ENCODE measurements at places on chromosomes 5 and 9.

DNA sequence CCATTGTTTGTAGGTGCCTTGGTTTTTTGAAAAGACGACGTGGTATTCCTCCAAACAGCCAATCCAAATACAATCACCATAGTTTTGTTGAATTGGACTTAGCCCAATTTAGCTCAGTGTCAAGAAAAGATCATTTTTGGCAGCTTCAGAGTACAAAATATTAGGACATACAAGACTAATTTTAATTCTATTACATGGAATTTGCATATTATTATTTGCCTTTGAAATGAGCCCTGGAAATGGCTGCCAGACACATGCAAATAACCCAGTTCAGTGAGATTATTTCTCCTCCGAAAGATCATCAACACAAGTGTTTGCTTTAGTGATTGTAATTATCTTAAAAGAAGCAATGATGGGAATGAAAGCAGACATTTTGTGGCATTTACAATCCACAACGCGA lies 89.3 kb downstream of the PLK2 start:
- DNase-seq = no peak

- peak; percentile 57 for DNase-seq
Measured at GRCh38 chr5:170466988-170467707, 36.7 kb upstream of the KCNIP1 start.

GRCh38 chr5:178474562-178475184 lies 115.5 kb downstream of the COL23A1 start:
- peak; percentile 11 for DNase-seq

DNA sequence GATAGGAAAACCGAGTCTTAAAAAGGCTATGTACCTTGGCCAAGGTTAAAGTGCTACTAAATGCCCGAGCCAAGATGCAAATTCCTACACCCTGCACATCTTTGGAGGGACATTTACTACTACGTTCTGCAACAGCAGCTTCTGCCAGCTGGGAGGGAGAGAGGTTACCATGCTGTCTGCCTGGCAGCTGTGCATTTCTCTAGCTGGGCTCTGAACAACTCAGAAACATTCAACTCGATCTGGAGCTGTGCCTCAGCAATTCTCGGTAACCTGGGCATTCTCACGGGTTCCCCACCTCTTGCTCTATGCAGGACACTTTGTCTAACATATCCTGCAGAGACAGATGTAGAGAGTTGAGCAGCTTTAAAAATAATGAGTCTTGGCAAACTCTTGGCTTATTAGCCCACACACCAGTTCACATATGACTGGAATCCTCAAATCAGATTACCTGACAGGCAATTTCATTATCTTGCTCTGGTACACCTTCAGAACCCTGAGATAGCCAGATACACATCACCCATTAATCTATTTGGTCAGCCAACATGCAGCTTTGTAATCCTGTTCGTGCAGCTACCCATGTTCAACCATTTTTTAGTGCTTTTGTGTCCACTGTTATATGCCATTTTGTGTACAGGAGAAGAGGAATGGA lies 115.8 kb downstream of the EFNA5 start:
- DNase-seq = no peak

DNA sequence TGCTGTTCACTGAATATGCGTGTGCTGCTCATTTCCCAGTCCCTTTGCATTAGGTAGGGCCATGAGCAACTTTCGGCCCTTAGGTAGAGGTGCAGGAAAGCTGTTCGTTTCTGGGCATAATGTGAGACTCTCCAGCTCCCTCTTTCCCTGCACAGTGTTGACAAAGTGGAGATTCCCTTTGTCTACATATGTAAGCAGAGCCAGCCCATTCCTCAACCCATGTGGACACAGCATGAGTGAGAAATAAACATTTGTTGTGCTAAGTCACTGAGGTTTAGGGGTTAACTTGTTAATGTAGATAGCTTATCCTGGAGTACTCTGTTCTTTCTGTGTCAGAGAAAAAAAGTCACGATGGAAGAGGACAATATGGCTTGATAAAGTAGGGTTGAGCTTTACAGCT lies 343.8 kb downstream of the PSAT1 start:
- DNase-seq = no peak

DNA sequence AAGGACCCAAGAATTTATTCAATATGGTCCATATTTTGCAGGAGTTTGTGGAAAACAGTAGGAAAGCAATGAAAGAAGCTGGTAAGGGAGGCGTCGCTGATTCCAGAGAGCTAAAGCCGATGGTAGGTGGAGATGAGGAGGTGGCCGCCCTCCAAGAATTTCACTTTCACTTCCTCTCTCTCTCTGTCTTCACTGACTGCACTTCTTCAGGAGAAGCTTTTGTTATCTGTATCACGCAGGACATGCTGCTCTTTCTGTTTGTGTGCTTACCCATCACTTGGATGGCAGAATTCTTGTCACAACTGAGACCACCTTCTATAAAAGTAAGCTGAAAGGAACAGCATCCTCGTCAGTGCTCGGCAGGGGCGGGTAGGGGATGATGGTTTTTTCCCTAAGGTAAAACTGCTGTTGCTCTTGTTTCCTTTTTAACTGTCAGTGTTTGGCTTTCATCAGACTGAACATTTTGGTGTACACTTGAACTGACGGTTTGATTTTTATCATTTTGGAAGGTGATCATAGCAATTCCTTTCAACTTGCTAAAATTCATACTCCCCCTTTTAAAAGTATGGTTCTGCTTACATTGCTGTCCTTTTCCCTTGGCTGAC lies 62.4 kb upstream of the FSD1L start:
- no peak for DNase-seq

GRCh38 chr5:170315154-170315553 lies 17.6 kb upstream of the LCP2 start:
- peak; percentile 61 for DNase-seq

- no peak for DNase-seq
Measured at GRCh38 chr9:106577121-106577520, 285.8 kb upstream of the ZNF462 start.

Data from astrocyte of the hippocampus (primary cell).